Putamen (tissue), 1 donor: ENCODE measurements at places on chromosomes 2 and 18.

GRCh38 chr2:160372010-160372356, 121.6 kb downstream of the RBMS1 start:
- DNase-seq = no peak

DNA sequence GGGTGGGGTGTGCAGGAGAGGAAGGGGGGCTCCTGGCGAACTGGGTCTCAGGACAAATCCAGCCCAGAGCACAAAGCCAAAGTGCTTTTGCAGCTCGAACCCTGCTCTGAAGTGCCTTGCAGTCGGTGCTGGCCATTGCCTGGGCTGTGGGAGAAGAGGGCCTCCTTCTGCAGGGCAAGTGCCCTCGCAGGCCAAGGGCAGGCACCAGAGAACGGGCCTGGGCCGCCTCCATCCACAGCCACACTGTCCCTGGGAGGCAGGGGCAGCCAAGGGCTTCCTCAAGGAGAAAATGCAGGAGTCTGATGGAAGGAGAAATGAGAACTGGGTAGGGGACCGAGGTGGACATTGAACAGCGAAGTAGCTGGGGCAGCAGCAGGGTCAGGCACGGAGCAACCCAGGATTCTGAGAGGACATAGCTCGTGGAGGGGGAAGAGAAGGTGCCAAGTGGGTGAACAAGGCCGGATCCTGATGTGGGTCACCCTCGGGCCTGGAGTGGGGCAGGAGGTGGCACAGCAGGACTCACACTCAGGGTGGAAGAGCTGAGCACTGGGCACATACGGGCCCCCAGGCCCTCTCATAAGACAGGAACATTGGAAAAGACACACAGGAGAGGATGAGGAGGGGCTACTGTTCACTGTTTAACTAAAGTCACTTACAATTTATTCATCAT, 312.8 kb upstream of the SALL3 start:
- DNase-seq = no peak

- DNase-seq = no peak
These were observed 403.9 kb upstream of the CYRIA start for GRCh38 chr2:17069564-17069963.

DNA sequence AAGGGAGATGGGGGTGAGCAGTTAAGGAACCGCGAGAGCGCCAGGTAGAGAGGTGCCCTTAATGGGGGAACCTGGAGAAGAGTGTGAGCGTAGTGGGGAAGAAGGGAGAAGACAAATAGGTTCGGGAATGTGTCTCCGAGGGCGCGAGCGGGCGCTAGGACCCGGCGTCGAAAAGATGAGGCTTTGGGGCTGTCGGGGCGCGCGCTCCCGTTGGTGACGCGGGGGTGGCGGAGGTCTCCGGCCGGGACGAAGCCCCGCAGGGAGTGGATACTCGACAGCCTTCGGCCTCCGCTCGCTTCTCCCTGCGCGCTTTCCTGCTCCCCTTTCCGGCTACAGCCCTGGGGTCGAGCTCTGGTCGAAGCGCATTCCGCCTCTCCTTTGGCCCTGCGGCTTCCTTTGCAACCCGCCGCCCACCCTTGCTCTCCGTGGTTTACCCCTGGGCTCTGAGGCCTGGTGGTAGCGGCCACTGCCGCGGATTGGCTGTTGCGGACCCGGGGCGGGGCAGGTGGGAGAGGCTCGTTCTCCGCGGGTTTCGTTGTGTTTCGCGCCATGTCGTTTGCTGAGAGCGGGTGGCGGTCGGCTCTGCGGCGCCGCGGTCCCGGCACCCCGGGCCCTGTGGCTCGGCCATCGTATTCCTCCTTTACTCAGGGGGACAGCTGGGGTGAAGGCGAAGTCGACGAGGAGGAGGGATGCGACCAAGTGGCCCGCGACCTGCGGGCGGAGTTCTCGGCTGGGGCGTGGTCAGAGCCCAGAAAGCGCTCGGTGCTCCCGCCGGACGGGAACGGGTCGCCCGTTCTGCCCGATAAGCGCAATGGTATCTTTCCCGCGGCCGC, at the start of gene ARL6IP6:
TSS of gene ARL6IP6 (plus strand) at position 545 of the 833 bp plus-strand sequence. CDS start at position 550, 5 bp downstream.
- DNase-seq = peak; percentile 94

DNA sequence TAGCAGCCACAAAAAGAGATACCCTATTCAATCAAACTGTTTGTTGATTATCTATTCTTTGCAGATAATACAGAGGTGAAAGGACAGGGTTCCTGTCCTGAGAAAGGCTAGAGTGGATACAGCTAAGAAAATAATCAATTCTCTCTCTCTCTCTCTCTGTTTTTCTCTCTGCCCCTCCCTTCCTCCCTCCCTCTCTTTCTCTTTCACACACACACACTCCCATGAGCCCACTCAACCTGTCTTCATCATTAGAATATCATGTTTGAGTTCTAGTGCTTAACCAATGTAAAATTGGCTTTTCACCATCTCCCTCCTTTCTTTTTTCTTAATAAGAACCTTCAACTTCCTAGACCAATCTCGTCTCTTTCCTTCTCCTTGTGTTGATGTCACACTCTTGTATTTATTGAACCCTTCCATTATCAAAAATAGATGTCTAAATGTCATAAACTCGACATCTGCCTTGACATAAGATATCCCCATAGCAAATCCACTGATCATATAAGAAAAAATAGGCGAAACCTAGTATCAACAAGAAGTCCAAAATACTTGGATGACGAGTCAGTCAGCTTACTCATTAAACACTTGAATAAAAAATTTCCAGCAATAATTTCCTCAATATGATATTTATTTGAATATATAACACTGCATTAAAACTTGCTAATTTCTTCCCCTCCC, 42.8 kb upstream of the CYTIP start:
- no peak for DNase-seq
